Right renal pelvis (tissue), 4 donors: ENCODE measurements at places on chromosomes 7 and 10. TPM values are rescaled to one million over a fixed set of nuclear protein-coding genes. Genes with fewer than 3 reads are reported as not detected.

Gene ARF5
- 192 TPM for polyA plus RNA-seq

Gene CYP2E1
- polyA plus RNA-seq, result 2.5 TPM

Gene ELAPOR2
- polyA plus RNA-seq, result 6.4 TPM

Gene RASA4B
- polyA plus RNA-seq, result 22.2 TPM

GRCh38 chr7:87648316-87648715, 20.1 kb downstream of the RUNDC3B start:
- no peak for DNase-seq

DNA sequence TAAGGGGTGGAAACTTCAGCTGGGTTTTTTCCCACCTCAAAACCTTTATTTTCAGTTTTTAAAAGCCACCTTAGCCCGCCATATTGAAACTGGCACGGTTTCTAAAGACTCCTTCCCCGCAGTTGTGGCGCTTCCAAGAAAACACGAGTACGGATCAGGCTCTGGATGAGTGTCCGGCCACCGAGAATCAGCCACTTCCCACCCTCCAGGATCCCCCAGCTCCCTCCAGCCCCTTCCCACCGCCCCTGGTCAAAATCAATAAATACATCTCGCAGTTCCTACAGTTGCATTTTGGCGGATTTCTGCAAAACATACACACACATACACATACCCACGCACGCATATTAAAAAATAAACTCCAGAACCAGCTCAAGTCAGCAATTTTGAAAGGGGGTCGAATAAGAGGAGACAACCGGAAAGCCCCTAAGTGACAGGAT, 1.1 kb downstream of the SFMBT2 start:
- no peak for DNase-seq

GRCh38 chr10:78959924-78960285, 108.9 kb upstream of the ZMIZ1 start:
- DNase-seq, result no peak

DNA sequence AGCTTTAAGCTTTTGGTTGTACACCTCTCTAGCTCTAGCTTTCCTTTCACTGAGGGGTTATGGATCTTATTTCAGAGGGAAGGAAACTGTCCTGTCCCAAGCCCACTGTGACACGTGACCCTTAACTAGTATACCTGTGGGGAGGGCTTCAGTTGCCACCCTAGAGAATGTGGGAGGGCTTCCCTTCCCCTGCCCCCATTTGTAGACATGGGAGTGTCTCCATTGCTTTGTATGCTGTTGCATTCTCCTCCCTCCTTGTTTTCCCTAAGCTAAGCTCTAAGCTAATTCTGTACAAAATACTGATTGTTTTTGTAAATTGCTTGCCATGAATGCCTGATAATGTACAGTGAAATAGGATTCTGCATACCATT, 11.2 kb downstream of the LUC7L2 start:
- DNase-seq, result no peak
